Left hindlimb (tissue), 1 donor: ENCODE measurements at places on chromosomes 13 and 19.
A peak's percentile ranks its signal among the peaks of the same experiment; 100 is the strongest.

- no peak for DNase-seq
These were observed 26.4 kb downstream of the MAP2K2 start for GRCh38 chr19:4097501-4097900.

GRCh38 chr13:91804724-91805123, 406.3 kb downstream of the GPC5 start:
- DNase-seq = no peak

DNA sequence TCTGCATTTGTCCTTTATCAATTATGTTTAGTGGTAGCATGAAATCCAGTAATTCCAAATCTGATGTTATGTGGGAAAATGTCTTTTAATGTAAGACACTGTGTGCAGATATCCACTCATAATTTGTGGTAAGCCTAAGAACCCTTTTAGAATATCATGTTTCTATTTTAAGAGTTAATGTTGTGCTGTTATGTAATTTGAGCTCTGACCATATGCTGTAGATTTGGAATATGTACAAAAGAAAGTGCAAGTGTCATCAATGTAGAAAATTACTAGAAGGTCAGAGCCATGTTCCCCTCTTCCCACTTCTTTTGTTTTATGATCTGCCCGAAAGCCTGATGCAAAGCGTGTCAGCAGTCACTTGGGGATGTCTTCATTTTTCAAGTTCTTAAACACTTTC, 44.5 kb downstream of the SCEL start:
- DNase-seq = no peak

- no peak for DNase-seq
These were observed 8.0 kb upstream of the PPP6R1 start for GRCh38 chr19:55266840-55267239.

DNA sequence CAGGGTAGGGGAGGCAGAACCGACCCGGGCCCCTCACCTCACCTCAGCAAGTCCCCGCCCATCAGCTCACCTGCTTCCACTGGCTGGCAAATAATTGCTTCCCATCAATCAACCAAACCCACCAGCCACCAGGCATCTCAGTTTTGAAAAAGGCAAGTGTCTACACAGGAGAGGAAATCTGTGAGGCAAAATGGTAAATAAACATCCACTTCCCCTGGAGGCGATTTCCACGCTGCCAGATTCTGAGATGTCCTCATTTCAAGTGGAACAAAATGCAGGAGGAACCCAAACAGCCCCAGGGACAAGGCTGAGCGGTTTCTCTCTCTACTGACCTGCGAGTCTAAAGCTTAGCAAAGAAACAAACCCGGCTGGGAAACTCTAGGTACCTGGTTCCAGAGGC, 117.5 kb downstream of the CRYL1 start:
- no peak for DNase-seq

DNA sequence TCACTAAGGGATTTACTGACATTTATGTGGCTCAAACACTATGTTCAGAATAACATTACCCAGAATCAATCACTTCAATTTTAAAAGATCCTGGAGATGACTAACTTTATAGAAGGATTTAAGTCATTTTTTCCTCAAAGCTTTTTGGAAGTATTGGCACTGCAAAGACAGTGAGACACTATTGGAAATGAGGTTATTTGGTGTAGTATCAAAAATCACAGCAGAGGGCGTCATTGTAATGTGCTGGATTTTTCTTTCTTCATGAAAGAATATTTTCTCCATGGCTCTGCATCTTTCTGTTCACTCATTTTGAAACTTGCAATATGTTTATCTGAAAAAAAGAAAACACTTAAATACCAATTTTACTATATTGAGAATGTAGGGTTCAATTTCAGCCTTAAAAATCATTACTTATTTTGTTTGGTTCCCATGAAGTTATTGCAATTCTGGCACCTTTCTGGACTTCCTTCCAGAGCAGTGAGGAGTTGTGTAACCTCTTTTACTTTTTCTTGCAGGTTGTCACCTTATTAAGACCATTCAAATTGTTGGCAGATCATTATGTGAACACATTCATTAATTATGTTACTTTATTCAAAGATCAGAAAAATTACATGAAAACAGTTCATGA, 3.7 kb upstream of the CSNK1A1L start:
- DNase-seq = no peak

GRCh38 chr19:23718802-23719201, 31.8 kb upstream of the ZNF675 start:
- DNase-seq = no peak

GRCh38 chr19:58091251-58091995, 6.6 kb downstream of the ZSCAN18 start:
- DNase-seq = no peak

- DNase-seq = no peak
These were observed 1.5 kb upstream of the EHD2 start for GRCh38 chr19:47711652-47712242.

DNA sequence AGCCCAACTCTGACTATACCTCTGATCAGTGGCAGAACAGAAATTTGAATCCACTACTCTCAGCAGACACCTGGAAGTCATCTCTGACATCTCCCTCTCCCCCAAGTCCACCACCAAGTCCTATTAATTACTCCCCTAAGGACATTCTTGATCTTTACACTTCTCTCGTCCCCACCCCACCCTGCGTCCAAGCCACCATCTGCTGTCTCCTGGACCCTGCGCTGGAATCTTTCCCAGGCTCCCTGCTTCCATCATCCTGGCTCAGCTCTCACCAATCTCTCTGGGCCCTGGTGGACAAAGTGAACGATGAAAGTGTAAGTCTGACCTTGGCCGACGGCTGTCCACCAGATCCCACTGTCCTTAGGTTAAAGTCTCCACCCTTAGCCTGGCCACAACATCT, 145.6 kb upstream of the GJB6 start:
- DNase-seq = no peak

- DNase-seq = no peak
These were observed 1.7 kb downstream of the SAE1 start for GRCh38 chr19:47132194-47132852.

DNA sequence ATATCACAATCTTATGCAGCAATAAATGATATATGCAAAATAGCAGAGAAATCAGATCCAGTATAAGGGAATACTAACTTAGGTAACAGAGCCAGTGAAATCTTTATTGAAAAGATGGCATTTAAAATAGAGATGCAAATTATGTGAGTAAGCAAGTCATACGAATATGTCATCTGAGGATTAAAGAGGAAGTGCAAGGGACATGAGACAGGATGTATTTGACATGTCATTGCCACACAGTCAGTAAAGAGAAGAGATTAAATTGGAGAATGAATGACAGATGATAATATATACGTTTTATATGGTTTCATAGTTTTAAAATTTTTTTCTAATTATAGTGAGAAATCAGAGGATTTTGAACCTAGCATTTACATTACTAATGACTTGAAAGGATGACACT, 426.4 kb downstream of the SLITRK5 start:
- no peak for DNase-seq

GRCh38 chr19:28943651-28944050, 269.3 kb downstream of the UQCRFS1 start:
- no peak for DNase-seq

DNA sequence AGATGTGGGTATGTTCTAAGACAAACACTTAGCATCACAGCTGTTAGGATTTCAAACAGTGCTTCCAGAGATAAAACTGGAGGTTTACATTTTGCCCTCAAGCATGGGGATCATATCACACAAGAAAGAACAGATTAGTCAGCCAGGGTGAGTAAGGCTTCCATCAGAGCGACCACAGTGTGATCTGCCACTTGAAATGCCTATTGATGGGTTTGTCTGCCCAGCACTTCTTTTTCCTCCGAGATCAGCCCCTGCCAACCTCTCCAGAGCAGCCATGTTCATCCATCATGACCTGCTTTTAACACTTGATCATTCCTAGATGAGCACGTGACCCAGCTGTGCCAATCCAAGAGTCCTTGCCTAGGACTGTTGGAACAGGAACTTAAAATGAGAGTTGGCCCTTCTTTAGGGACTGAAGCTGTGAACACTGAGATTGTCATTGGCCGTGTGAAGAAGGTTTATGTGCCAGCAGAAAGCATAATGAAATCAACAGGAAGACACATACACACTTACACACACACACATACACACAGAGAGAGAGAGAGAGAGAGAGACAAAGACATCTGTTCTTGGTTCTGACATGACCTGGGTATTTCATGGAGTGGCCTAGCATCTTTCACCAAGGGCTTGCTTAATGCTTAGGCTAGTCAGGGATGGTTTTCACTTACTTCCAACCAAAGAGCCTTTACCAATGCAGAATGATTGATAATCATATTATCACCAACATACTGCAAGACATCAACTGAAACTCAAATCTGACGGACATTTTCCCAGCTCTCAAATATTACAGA, 5.2 kb upstream of the CEBPG start:
- no peak for DNase-seq

DNA sequence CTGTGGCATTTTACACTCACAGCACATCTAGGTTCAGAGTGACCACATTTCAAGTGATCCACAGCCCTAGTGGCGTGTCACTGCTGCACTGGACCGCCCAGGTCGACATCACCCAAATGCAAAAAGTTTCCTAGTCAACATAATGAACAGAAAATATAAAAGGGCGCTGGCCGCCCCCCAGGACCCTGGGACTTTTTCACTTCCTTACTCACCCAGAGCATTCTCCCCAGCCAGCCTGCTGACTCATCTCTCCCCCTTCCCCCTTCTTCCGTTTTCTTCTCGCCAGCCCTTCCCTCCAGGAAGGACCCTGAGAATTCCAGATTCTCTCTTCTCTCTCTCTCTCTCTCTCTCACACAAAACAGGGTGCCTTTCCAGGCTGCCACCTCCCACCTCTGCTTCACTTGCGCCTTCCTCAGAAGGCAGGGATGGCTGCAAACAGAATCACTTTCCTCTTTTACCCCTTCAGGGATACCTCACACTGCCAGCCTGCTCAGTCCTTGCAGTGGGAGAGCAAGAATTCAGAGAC, 21.0 kb upstream of the GRWD1 start:
- DNase-seq = no peak

GRCh38 chr13:83752141-83752540, 130.1 kb downstream of the SLITRK1 start:
- DNase-seq = no peak

DNA sequence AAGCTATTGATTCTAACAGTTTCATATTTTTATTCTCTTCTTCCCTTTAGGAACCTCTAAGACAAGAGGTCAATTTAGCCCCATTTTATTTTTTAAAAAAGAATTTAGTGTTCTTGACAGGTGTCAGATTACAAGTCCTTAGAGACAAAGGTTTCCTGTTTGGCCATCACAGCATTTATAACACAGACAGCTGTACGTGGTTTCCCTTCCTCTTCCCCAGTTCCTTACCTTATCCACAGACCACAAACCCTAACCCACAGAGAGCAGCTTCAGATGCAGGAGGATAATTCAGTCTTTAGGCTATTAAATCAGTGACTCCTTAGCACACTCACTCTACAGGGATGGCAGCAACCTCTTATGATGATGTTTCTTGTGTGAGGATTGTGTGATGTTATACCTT, 1210.1 kb downstream of the DIAPH3 start:
- DNase-seq = no peak

DNA sequence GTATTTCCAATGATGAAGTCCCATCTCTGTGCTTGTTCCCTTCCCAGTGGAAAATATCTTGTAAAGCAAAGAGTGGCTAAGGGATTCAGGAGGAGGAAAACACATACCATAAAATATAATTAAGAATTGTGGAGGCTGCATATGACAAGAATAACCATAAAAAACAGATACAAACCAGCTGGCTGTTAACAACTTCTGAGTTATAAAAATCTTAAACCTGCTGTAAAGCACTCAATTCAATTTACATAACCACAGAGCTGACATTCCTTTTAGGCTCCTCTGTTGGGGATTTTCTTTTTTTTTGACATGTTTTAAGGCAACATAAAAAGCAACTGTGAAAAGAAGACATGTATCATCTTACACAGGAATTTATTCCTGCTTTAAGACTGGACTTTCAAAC, 207.6 kb downstream of the DACH1 start:
- DNase-seq = no peak

- DNase-seq = no peak
These were observed 298.6 kb downstream of the DCLK1 start for GRCh38 chr13:35832551-35832950.

- no peak for DNase-seq
These were observed 1.6 kb downstream of the ADGRE3 start for GRCh38 chr19:14673088-14673487.

DNA sequence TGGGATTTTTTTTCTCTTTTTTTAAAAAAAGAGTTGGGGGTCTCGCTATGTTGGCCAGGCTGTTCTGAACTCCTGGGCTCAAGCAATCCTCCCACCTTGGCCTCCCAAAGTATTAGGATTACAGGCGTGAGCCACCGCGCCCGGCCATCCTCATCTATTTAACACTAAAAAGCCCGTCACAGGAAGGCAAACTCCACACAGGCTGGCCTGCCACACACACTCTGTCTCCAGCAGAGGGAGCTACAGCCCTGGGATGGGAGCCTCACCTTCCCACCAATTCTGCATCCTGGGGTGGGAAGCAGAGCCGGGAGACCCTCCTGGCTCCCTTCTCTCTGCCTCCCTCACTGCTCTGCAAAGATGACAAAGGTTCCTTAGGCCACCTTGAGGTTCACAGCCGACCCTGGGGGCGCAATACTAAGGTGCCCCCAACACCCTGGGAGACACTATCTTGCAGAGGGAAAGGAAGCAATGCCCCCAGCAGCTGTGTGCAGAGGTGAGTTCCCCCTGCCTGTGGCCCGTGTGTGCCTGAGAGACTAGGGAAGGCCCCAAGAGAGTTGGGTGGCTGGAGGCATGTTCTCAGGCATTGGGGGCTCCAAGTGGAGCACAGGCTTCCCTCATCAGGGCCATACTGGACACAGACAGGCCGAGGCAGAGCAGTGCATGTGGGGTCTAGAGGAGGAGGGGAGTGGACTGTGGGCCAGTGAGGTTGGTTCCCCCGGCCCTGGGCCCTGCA, 27.4 kb upstream of the TIMM44 start:
- no peak for DNase-seq

GRCh38 chr19:14385492-14385891, 4.2 kb downstream of the ADGRE5 start:
- peak; percentile 20 for DNase-seq

DNA sequence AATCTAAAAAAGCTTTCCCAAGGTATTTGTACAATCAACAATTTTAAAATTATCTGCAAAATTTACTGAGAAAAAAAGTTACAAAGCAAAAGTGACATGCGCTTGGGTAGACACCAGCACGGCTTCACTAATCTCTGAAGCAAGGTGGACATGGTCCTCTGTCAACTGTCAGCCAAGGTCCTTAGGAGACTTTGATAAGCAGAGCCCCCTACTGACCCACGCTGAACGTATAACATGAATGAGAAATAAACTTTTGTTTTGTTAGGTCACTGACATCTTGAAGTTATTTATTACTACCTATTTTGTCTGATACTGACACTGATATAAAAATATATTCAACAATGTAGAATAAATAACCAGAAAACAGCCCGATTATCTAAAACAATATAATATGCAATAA, 100.7 kb upstream of the OBI1 start:
- DNase-seq = no peak
